ENCODE measurements at places on chromosomes 6 and 20.

- no peak for DNase-seq
These were observed 3.2 kb upstream of the FOXF2 start for GRCh38 chr6:1386038-1386709.

DNA sequence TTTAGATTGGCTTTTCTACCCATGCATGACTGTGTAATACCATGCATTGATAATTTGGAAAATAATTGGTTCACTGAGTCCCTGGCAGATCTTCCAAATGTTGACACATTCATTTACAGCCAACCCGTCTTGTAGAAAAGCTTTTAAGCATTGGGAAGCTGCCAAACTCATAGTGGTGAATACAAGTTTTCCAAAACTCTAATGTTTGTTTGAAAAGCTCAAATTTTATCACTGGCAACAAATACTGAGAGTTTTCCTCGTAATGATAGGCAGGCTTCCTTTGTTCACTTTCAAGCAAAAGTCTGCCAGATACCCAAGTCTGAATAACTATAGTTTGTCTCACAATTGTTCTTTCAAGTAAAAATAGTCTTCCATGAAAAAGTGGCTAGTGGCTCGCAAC lies 143.0 kb downstream of the FIG4 start:
- DNase-seq = no peak

DNA sequence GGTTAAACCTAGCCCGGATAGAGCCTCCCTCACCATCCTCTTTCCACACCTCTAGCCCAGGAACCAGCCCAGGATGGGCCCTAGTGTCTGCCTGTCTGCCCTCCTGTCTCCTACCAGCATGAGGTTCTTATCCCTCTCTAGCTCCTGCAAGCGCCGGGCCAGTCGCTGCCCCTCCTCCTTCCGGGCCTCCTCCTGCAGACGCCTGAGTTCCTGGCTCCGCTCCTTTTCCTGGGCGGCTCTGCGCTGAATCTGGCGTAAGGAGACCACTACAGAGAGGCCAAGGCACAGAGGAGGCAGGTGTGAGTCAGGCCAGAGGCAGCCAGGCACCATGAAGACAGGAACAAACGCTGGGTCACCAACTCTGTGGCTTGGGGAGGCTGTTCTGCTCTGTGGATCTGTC lies 4.3 kb upstream of the PSORS1C2 start:
- peak; percentile 79 for DNase-seq

DNA sequence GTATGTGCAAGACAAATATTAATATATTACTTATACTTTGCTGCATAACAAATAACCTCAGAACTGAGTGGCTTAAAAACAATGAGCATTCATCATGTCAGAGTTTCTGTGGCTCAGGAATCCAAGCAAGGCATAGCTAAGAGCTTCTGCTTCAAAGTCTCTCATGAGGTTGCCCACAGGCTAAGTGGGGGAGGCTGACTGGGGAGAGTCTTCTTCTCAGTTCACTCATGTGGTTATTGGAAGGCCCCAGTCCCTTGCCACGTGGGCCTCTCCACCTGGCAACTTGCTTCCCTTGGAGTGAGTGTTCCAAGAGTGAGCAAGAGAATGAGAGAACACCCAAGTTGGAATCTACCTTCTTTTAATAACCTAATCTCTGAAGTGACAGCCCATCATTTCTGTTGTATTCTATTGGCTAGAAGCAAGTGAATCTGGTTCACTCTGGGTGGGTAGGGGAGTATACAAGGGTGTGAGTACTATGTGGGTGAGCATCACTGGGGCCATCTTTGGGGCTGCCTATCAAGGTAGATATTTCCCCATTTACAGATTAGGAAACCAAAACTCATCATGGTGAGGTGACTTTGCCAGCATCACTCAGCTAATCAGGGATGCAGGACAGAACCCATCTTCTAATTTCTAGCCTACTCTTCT lies 36.0 kb downstream of the DNAH8 start:
- no peak for DNase-seq

GRCh38 chr20:4791121-4791520 lies 69.4 kb downstream of the PRND start:
- DNase-seq = no peak

DNA sequence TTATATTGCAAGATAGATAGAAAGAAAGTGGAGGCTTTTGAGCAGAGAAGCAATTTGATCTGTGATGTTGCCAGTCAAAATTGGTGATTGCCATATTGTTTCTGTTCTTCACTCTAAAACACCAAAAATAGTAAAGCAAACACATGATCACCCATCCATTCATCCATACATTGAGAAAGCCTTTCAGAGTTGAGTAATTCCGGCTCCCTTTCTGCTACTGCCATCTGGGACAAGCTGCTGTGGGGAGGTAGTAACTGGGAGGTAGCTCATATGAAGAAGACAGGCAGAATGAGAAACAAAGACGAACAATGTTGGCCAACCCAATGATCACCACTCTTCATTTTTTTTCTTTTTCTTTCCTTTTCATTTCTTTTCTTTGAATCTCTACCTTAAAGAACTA lies 51.1 kb upstream of the HBS1L start:
- no peak for DNase-seq

DNA sequence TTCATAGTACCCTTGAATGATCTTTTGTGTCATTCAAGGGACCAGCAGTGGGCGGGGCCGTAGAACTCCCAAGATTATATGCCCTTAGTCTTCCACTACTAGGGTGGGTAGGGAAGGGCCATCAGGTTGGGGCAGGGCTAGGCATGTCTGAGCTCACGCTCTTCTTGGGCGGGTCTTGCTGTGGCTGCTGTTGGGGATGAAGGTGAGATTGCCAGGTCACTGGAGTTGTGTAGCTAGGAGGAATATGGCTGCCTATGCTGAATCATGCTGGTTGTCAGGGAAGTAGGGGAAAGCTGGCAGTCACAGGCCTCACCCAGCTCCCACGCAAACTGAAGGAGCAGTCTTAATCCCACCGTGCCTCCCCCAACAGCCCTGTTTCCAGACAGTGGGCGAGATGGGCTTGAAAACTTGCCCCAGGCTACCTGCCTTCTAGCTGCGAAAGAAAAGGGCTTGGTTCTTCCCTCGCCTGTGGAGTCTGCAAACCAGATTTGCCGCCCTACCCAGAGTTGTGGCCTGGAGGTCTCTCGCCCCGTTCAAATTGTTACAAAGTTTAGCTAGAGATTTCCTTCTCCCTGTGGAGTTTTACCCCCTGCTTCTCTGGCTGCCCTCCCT lies 76.4 kb upstream of the ADGRF4 start:
- DNase-seq = no peak

- no peak for DNase-seq
These were observed 225.9 kb downstream of the NKAIN2 start for GRCh38 chr6:124029567-124029966.
